Renal cortical epithelial cell (primary cell): ENCODE measurements at places on chromosomes 1 and 21.

- DNase-seq, result no peak
Measured at GRCh38 chr1:183736343-183736742, 68.6 kb upstream of the RGL1 start.

- DNase-seq, result no peak
Measured at GRCh38 chr1:14426854-14427253, 171.6 kb upstream of the KAZN start.

DNA sequence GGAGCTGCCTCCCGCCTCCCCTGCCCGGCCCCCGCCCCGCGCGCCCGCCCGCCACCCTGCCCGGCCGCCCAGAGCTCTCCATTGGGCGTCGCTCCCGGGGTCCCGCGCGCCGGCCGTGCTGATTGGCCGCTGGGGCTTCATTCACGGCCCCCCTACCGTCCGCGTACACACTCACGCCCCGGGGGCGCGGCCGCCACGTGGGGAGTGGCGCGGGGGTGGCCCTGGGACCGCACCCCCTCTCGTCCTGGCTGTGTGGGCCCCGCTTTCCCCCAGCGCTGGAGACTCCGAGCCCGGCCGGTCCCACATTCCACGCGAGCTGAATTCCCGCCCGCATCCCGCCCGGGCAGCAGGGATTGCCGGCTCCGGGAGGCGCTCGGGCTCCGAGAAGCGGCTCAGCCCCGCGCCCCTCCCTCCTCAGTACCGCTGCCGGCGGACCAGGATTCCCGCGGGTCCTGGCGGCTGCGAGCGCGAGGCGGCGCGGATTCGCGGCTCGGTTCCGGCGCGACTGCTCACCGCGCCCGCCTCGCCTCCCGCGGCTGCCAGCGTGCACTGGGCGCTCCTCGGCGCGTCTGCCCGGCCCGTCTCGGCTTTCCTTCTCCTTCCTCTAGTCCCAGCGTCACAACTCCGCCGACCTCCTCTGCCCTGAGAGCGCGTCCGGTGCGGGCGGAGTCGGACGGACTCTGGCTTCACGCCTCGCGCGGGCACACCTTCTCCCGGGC is 450 bp upstream of the POU3F1 start:
- no peak for DNase-seq

- DNase-seq, result no peak
Measured at GRCh38 chr21:29277442-29277841, 21.3 kb upstream of the BACH1 start.

DNA sequence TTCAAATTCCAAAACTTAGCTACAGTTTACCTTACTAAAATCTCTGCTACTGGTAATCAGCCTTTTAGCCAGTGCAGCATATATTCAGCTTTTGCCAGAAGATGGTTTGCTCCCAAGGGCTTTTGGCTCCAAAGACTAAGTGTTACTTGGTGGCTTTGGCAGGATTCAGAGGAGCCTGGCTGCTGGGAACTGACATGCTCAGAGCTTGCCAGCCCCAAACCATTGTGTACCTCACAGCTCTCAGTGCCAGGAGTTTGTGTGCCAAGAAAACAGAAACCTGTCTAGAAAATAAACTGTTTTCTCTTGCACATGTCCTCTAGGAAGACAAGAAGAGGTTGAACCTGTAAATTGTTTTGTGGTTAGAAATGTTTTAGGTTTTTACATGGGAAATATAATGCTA is 315.9 kb downstream of the ST6GALNAC3 start:
- DNase-seq, result no peak

DNA sequence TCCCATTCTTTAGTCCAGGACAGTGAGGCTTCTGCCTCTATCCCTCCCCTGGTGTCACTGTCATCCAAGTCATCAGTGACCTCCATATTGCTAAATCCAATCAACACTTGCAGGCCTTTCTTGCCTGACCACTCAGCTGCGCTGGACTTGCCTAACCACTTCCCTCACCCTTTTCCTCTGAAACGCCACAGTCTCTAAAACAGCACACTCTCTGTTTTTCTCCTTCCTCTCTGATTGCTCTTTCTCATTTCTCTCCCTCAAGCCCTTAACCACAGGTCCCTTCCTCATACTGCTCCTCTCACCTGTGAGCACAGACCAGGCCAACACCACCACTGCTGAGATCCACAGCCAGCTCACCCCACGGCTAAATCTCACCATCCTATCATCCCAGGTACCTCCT is 17.5 kb downstream of the TAL1 start:
- DNase-seq, result no peak

- peak; percentile 64 for DNase-seq
Measured at GRCh38 chr21:29078869-29079767, 5.7 kb upstream of the CCT8 start.

DNA sequence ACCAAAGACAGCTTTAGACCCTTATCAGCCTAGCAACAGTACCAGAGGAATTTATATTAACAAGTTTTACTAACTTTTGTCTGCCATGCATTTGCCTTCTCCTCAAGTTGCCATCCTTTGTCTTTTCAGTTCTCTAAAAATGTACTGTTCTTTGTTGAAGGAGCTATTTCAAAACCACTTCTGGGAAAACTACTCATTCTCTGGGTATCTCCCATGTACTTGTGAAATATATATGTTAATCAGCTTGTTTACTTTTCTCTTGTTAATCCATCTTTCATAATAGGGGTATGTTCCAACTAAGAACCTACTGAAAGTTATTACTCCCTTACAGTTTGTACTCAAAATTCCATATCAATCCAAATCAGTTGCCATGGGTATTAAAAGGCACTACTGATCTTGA is 16.3 kb downstream of the DPYD start:
- peak; percentile 49 for DNase-seq

- no peak for DNase-seq
Measured at GRCh38 chr1:2584686-2585317, 1.8 kb upstream of the PRXL2B start.

GRCh38 chr1:85617633-85618100 is 37.1 kb downstream of the CCN1 start:
- DNase-seq, result peak; percentile 70

DNA sequence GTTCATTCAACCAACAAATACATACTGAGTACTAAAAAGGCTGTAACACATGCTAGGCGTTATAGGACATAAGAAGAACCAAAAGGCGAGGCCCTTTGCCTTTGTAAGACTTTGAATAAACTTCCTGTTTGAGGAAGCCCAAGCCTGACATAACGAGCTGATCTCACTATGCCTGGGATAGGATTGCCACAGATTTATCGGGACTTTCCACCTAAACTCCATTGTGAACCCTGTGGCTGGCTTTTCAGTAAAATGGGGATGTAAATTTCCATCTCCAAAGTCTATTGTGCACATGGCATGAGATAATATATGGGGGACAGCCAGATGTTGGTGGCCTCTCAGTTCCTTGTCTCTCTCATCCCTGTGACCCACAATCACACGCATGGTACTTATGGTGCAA is 41.9 kb downstream of the LMO4 start:
- no peak for DNase-seq

- no peak for DNase-seq
Measured at GRCh38 chr1:53511933-53512806, 53.0 kb downstream of the DMRTB1 start.

- DNase-seq, result no peak
Measured at GRCh38 chr1:218867066-218867465, 306.6 kb upstream of the LYPLAL1 start.

GRCh38 chr1:117710710-117711109 is 104.9 kb downstream of the TENT5C start:
- no peak for DNase-seq

GRCh38 chr1:79052829-79053449 is 46.4 kb upstream of the ADGRL4 start:
- no peak for DNase-seq

GRCh38 chr1:5273280-5274003 is 619.0 kb downstream of the AJAP1 start:
- DNase-seq, result no peak

DNA sequence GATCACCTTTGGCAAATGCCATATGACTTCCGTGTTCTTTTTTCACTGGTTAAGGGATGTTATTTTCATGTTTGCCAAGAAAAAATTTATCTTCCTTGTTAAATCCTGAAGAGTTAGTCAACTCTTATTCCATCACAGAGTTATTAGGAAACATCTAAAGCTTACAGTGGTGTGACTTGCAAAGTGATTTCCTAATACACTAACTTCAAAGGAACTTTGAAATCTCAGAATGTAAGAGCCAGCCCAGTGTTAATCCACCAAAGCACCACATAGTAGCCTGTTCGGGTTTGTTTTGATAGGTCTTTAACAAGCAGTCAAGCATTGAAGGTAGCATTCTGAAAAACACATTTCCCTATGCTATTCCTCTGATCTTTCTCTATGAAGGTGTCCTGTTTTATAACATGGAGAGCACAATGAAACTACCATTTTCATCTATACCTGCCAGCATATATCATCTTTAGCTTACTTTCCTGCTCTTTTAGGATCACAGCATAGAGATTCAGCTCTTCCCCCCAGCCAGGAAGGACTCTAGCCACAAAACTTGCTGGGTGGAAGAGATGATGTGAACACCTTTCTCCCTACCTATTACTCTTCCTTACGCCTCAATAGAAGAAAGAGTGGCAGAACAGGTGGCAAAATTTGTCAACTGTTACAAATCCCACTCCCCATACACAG is 82.4 kb upstream of the MAGI3 start:
- peak; percentile 94 for DNase-seq

GRCh38 chr1:198880818-198881597 is 242.2 kb downstream of the PTPRC start:
- peak; percentile 98 for DNase-seq

DNA sequence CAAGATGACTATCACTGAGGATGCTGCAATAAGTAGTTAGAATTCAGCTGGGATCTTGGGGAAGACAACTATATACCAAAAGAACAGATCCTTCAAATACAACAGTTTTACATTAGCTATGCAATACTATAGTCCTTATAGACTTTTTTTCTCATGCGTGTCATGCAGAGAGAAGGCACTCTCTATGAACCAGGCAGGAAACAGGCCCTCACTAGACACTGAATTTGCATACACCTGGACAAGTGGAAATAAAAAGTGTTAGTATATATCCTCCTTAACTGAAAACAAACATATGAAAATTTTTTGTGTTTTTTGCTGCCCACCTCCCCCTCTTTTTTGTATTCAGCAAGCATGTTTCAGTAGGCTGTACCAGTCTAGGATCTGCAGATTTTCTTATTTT is 29.9 kb downstream of the TMCO1 start:
- DNase-seq, result no peak

- no peak for DNase-seq
Measured at GRCh38 chr1:234530672-234531071, 51.7 kb upstream of the TARBP1 start.
